ENCODE measurements at places on chromosomes 5 and 9. TPM values are rescaled to one million over a fixed set of nuclear protein-coding genes. Genes with fewer than 3 reads are reported as not detected.

GRCh38 chr5:62671479-62671878 lies 92.9 kb downstream of the LRRC70 start:
- DNase-seq = no peak

- DNase-seq = no peak
Observed at GRCh38 chr9:137731947-137732813, 113.4 kb downstream of the EHMT1 start.

Gene SGCD
- 82.7 TPM for polyA plus RNA-seq

GRCh38 chr5:164435576-164435975 lies 930.2 kb downstream of the MAT2B start:
- peak; percentile 10 for DNase-seq

DNA sequence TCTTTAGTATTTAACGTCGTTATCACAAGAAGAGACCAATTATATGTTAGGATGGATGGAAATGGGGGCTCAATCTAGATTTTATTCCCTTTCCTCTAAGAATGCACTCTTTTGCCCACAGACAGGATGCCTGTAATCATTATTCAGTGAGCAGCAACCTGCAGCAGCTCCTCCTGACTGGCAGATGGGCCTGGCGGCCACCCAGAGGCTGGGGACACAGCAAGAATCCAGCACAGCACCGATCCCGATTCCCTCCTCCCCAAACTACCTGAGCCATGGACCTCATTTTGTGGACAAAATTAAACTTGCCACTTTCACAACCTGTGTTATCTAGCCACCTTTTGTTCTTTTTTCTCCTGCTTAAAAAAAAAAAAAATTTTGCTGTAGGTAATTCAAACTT lies 101.0 kb downstream of the USP20 start:
- no peak for DNase-seq

DNA sequence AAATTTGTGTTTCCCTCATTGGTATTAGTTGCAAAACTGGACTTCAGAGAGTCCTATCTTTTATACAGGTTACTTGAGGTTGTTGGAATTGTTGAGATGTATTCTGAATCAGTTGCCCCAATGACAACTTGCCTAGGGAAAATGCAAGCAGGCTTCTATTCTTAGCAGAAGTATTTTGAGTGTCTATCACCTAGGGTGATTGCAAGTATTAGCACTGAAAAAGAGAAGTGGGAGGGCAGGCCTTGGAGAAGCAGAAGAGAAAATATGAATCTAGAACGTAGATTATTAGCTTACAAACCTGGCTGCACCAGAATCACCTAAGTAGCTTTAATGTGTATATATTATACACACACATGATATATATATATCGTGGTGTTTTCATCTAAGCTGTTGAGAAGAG lies 43.2 kb downstream of the ADAMTS12 start:
- no peak for DNase-seq

- DNase-seq = no peak
Observed at GRCh38 chr5:14767735-14768507, 103.4 kb downstream of the OTULIN start.

All from hindlimb muscle (tissue), 1 donor.